ENCODE measurements at places on chromosomes 7 and 10. TPM values are rescaled to one million over a fixed set of nuclear protein-coding genes. Genes with fewer than 3 reads are reported as not detected.
A peak's percentile ranks its signal among the peaks of the same experiment; 100 is the strongest.

Gene ICA1
- total RNA-seq, result 22.1 TPM

Gene PFKP
- total RNA-seq, result 16.0 TPM

- peak overlapping the region; percentile 96 for H3K27ac ChIP-seq
- H3K4me3 ChIP-seq, result peak overlapping the region; percentile 70
- DNase-seq, result no peak
- H3K4me1 ChIP-seq, result no peaks in the 10 kb centered on the region
Observed at GRCh38 chr7:55021053-55021452, 2.2 kb downstream of the EGFR start.

DNA sequence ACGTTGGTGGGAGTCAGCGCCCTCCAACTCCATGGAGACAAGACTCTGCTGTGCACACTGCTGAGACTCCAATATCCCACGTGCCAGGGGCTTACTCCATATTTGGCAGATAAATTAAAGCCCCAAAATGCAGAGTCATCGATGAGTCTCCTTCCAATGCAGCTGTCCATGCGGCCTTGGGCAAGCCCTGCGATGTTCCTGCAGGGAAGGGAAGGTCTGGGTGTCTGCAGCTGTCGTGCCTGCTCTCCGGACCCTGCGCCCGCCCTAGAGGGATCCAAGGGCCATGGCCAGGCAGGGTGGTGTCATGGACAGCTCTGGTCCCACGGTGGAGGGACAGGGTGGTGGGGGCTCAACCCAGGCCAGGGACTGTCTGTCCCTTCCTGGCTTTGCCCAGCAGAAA is 185.2 kb downstream of the PTPRN2 start:
- no peak for DNase-seq
- H3K36me3 ChIP-seq, result no peaks in the 10 kb centered on the region
- H3K27me3 ChIP-seq, result no peaks in the 10 kb centered on the region
- H3K27ac ChIP-seq, result no peak overlapping the region
- H3K4me1 ChIP-seq, result no peaks in the 10 kb centered on the region

GRCh38 chr10:101564490-101564991 is 23.5 kb downstream of the POLL start:
- no peak overlapping the region for H3K27ac ChIP-seq
- no peaks in the 10 kb centered on the region for H3K36me3 ChIP-seq
- DNase-seq, result peak; percentile 25
- H3K27me3 ChIP-seq, result no peaks in the 10 kb centered on the region

Data from breast epithelium (tissue), 4 donors.